DMS 273 treated with DMSO at 0.1 percent for 48 hours (cell line): ENCODE measurements at places on chromosomes 16 and 17.

GRCh38 chr17:7137171-7137943 lies 22.7 kb upstream of the ASGR2 start:
- no peak for DNase-seq

DNA sequence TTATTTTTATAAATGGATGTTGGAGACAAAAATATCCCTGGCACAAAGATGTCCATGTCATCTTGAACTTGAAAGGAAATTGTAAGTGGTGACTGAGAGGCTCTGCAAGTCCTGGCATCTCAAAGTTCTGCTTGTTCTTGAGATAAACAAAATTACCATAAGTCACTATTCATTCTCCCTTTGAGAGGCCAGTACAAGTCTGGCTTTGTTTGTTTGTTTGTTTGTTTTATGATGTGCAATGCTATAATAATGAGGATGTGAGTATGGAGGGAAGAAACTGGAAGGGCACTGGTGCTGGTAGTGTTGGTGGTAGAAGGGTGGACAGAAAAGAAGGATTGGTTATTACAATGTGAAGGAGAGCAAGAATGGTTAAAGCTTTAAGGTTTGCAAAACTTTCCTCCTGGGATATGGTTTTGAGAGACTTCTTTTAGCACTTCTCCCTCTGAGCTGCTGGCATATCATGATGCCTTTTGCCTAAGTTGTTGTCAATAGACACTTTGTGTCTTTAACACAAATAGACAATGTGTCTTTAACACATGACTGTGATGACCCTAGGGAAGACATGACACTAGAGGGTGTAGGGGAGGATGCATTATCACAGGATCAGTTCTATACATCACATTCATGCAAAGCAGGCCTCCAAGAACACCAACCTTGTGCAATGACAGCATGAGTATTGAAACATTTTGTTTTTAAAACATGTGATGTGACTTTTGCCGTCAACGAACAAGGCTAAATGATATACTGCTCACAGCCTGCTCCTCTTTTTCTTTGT lies 880.5 kb upstream of the GOT2 start:
- DNase-seq = no peak

DNA sequence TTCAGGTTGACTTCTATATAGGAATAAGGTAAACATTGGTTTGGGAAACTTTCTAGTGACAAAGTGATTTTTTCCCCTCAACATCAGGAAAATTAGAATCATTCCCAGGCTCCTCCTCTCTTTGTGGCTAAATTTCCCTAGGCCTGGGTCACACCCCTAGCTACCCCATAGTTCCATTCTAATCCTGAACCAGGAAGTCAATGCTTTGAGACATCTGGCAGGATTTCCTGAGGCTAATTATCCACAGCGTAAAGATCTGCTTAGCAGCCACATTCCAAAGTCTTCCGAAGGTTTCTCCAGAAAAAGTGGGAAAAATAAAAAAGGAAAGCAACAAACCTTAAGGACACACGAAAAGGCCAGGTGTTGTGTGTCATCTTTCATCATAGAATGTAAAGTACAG lies 60.3 kb upstream of the CORO6 start:
- no peak for DNase-seq

- DNase-seq = no peak
Measured at GRCh38 chr17:44552361-44552760, 4.9 kb upstream of the FZD2 start.

- no peak for DNase-seq
Measured at GRCh38 chr16:87926246-87927194, 9.8 kb downstream of the CA5A start.

DNA sequence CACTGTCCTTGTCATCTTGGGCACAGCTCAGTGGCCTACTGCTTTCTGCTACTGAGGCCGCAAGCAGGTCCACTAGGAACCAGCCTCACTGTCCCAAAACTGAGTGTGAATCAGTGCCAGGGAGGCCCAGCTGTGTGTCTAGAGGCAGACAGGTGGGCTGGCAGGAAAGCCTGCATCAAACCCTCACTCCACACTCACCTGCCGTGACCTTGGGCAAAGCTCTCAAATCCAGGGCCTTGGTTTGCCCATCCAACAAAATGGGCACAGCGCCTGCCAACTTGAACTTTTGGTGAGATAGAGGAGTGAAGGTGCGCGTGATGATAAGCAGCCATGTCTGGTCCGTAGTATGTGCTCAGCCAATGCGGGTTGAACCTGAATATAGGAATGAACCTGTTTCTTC lies 14.8 kb downstream of the ATP2C2 start:
- no peak for DNase-seq

DNA sequence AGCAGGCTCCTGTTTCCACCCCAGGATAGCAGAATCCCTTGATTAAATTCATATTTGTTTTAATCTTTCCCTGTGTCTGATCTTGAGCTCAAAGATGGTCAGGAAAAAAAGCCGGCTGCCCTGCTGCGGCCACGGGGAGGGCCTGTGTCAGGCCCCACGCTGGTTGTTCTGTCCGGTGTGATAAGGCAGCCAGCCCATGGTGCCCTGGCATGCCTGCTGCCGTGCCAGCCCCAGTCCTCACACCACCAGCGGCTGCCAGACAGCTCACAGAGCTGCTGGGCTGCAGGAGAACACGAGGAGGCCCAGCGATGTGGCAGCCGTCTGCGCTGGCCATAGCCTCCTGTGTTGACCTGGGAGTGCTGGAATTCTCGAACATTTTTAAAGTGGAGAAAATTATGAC lies 34.7 kb upstream of the BRD7 start:
- no peak for DNase-seq

DNA sequence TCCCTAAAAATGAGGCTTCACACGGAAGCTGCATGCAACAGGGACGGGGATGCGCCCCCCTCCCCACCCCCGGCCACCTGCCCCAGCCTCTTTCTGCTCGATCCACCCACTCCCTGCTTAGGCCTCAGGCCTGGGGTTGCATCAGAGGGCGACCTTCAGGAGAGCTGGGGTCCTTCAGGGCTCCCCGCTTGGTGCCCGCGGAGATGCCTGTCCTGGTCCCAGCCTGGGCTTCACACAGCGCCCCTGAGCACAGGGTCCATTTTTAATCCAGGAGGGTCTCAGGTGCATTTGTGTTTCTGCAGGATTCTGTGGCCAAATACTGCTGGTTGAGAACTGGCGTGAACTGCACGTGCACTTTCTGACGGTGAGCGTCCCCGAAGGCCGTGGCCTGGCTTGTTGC lies 7.4 kb upstream of the APRT start:
- DNase-seq = no peak

DNA sequence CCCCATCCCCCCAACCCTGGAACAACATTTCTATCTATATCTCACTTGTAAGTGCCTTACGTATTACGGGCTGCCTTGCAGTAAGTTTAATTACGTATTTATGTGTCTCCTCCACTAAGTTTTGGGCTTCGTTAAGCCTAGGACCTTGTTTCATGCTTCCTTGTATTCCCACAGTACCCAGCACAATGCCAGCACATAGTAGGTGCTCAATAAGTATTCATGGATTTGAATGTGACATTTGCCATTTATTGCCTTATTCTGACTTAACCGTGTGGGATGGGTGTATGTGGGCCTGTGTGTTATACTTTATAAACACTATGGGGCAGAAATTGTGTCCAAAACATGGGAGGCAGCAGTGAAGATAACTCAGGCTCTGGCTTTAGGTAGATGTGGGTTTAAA lies 6.0 kb downstream of the COA3 start:
- no peak for DNase-seq

DNA sequence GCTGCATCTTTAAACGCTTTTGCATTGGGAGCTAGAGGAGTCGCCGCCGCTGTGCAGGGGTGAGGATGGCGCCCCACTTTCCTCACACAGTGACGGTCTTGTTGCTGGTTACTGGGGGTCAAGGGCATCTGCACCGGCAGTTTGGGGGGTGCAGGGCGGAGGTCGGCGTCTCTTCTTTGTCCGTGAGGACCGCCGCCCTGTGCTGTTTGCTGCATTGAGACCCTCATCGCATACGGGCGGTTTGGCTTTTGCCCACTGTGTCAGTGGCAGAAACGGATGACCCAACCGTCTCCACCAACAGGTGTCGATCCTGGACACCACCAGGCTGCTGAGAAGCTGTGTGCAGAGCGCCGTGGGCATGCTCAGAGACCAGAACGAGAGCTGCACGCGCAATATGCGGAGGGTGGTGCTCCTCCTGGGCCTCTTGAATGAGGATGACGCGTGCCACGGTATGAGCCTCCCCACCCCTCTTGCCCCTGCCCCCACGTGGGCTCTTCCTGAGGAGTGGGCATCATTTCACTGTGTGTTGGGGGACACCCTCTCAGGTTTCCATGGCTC lies 61.2 kb upstream of the ENDOV start:
- no peak for DNase-seq

GRCh38 chr17:64780096-64781013 lies 118.2 kb upstream of the SMURF2 start:
- DNase-seq = no peak

GRCh38 chr17:68344701-68345136 lies 53.4 kb downstream of the ARSG start:
- DNase-seq = no peak

- no peak for DNase-seq
Measured at GRCh38 chr17:44279666-44280391, 11.9 kb upstream of the SLC4A1 start.

DNA sequence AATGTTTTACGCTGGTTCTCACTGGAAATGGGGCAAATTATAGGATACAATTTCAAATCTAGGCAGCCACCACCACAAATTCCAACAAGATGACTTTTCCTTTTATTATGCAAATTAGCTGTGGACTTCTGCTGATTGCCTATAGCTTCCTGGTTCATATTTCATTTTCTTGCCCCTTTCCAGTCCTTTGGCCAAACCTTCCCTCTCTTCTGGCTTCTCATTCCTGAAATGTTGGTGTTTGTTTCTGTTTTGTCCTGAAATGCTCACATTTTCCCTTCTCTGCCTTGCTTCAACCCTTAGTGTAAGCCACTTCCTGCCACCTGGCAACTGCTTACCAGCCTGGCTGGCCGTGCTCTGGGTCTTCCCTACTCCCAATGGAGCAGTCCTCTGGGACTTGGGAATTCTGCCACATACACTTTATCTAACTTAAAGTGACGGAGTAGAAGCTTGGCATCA lies 14.0 kb downstream of the PRSS54 start:
- DNase-seq = no peak

DNA sequence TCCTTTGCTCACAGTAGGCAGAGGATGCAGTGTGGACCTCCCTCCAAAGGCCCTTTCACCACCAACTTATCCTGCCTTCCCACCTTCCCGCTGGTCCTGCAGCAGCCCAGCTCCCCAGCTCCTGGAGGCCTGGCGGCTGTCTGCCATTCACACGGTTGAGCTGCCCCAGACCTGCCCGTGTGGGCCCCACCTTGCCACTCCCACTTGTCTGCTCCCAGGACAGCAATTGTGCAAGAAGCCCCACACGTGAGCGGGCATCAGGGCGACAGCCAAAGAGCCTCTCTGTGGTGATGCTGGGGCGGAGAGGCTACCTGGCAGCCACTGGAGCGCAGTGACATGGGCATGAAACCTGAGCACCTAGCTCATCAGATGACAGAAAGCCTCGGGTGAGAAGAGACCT lies 248.6 kb upstream of the MAF start:
- DNase-seq = no peak

DNA sequence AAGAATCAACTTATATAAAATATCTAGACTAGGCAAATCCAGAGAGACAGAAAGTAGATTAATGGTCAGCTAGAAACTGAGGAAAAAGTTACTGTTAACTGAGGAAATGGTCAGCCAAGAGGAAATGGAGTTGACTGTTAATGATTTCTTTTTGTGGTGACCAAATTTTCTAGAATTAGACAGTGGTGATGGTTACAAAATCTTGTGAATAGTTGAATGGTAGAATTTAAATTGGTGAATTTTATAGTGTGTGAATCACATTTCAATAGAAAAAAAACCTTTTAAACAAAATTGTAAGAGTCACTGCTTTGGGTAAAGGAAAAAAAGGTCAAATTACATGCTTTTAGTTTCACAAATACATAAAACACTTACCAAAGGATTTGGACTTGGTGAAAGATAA lies 30.0 kb downstream of the APPBP2 start:
- DNase-seq = no peak

GRCh38 chr17:27547301-27547683 lies 83.7 kb upstream of the LGALS9 start:
- no peak for DNase-seq

DNA sequence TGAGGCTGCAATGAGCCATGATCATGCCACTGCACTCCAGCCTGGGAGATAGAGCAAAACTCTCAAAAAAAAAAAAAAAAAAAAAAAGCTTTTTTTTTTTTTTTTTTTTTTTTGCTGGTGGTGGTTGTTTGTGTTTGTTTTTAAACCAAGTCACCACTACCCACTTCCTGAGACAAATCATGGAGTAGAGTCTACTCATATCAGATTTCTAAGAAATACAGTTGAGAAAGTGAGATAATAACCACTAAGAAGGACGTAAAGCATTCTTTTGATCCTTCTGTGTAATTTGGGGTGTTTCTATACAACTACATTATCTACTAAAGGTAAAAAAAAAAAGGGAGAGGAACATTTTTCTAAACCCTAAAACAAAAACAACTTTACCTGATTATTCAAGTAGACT lies 38.0 kb downstream of the AXIN2 start:
- DNase-seq = no peak

- no peak for DNase-seq
Measured at GRCh38 chr17:9487406-9487805, 88.2 kb downstream of the STX8 start.

GRCh38 chr16:80716564-80717139 lies 87.7 kb downstream of the CDYL2 start:
- no peak for DNase-seq

DNA sequence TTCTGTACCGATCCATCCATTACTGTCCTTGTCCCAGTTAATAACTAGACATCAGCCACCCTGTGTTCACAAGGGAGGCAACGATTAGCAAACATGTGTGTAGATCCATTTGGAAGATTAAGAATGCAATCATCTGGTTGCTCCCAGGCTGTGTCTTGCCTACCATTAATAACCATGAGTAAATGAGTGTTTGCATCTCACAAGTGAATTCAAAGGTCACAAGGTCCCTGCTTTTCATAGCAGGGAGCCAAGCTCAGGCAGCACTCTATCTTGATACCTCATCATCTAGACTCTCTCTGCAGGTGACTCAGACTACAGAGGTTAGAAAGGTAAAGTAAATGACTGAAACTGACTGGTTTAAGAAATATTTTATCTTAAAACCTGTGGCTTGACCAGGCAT lies 25.3 kb downstream of the VWA3A start:
- no peak for DNase-seq

GRCh38 chr16:26220894-26221293 lies 529.1 kb downstream of the HS3ST4 start:
- no peak for DNase-seq

DNA sequence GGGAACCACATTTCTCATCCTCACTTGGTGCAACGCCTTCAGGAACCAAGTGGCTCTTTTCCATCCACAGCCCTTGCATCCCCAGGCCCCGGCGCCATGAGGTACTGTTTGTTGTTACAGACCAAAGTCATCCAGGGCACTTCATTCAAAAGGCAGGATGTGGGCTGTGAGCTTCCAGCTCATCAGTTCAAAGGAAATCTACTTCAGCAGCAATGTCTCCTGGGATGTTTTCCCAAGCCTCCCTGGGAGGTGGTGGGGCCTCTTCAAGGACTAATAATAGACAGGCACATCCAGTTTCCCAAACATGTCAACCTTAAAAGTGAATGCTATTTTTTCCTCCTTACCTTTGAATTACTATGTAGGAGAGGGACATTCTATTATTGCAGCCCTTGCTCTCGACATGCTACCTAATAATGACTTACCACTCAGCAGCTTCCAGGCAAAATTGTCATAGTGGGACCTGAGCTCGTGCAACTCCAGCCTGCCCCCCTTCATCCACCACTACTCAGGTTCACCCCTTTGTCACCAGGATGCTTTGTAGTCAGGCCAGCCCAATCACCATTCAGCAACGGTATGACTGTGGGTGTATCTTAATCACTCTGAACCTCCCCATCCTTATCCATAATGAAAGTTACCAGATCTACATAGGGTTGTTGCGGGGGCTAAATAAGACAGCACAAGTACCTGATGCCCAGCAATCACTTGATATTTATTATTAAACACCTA lies 1.7 kb upstream of the PRKCB start:
- no peak for DNase-seq
